ENCODE measurements at places on chromosomes 1 and 21.

GRCh38 chr1:207810606-207811295 lies 58.9 kb downstream of the CD46 start:
- DNase-seq: no peak

- DNase-seq: no peak
Measured at GRCh38 chr1:27597516-27598294, 6.2 kb downstream of the AHDC1 start.

GRCh38 chr1:39970274-39970673 lies 15.3 kb downstream of the MFSD2A start:
- no peak for DNase-seq

- DNase-seq: peak; percentile 34
Measured at GRCh38 chr1:162485236-162485635, 12.4 kb upstream of the UHMK1 start.

GRCh38 chr1:9320520-9321479 lies 28.1 kb downstream of the SPSB1 start:
- DNase-seq: no peak

GRCh38 chr21:15725949-15726348 lies 3.8 kb upstream of the USP25 start:
- no peak for DNase-seq

- DNase-seq: peak; percentile 20
Measured at GRCh38 chr1:240351690-240352089, 260.0 kb downstream of the FMN2 start.

GRCh38 chr1:231192620-231193163 lies 30.8 kb downstream of the TRIM67 start:
- peak; percentile 4 for DNase-seq

Data from fibroblast of mammary gland (primary cell).